ENCODE measurements at places on chromosomes 11 and 22.

GRCh38 chr11:112167145-112167544 is at the start of gene TEX12:
Gene TEX12, plus strand, starts transcription at chr11:112167372. Its CDS starts 1,897 bp downstream, at chr11:112169269.
- DNase-seq = no peak

DNA sequence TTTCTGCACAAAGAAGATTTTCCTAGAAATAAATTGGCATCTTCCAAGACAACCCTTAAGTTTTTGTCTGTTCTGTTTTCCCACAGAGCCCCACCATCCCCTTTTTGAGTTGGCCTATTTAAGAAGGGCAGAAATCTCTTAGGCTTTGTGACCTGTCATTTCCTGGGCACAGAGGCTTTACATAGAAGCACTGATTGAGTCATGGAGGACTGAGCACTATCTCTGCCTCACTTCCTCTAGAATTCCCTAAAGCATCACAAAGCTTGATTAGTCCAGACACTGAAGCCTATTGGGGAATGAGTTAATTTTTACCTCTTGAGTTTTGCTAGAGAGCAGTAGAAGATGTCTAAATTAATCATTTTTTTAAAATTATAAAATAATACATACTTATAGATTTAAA is 25.4 kb downstream of the TRIM44 start:
- DNase-seq = no peak

GRCh38 chr22:37500745-37501609 is 14.8 kb upstream of the MFNG start:
- DNase-seq = no peak

GRCh38 chr11:77471558-77472193 is 2.2 kb downstream of the PAK1 start:
- no peak for DNase-seq

DNA sequence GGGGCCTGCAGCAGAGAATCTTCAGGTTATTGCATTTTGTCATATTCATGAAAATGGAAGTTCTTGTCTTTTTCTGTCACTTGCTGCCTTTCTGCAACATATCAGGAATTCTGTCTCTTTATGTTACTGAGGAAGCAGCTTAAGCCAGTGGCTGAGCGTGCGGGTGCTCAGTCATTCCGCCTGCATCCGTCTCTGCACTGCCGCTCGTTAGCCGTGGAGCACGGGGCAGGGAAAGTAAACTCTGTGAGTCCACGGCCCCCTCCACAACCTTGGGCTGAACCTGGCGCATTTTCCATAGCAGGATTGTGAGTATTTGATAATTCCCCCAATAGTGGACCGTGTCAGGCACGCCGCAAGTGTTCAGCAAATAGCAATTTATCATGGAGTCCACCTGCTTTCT is 1007.7 kb downstream of the BRD1 start:
- DNase-seq = no peak

DNA sequence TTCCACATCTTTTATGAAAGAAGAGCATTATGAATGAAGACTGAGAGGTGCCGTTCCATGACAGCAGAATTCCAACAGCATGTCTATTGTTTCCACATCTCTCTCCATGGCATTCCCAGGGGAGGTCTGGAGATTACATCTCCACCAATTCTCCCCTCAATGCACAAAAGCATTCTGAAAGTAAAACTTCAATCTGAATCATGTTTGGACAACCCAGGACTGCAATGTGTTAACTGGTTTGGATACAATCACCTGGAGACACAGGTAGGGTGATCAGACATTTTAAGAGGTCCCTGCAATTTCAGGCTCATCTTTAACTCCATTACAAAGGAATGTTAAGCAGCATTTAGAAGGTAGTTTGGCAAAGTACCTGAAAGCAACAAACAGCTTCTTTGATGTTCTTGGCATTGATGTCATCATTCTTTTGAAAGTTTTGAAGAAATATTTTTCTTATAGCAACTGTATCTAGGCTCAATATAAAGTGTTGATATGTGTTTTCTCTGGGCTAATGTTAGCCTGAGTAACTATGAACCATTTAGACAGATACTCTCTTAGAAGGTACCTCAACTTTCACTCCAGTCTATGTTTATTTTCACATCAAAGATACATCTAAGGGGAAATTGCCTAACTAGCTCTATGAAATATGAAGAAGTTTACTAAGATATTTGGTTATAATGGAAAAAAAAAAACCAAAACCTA is 181.4 kb upstream of the MTMR2 start:
- no peak for DNase-seq

- DNase-seq = no peak
These were observed 433.2 kb downstream of the TBC1D22A start for GRCh38 chr22:47195484-47196165.

- DNase-seq = no peak
These were observed 9.0 kb downstream of the CRKL start for GRCh38 chr22:20926243-20926642.

DNA sequence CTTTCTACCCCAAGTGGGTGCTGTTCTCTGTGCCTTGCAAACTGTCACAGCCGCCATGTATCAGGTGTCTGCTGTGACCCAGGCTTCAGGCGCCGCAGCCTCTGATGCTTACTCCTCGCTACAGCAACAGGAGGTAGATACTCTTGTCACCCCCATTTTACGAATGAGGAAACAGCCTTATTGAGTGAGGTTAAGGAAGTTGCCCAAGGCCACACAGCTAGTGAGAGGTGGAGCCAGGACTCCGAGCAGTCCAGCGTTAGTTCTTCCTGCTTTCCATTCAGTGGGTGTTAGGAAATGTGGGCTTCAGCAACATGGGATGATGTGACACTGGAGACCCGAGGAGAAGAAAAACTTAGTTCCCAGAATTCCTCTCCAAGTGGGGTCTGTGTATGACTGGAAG is 14.3 kb downstream of the RNF215 start:
- DNase-seq = no peak

DNA sequence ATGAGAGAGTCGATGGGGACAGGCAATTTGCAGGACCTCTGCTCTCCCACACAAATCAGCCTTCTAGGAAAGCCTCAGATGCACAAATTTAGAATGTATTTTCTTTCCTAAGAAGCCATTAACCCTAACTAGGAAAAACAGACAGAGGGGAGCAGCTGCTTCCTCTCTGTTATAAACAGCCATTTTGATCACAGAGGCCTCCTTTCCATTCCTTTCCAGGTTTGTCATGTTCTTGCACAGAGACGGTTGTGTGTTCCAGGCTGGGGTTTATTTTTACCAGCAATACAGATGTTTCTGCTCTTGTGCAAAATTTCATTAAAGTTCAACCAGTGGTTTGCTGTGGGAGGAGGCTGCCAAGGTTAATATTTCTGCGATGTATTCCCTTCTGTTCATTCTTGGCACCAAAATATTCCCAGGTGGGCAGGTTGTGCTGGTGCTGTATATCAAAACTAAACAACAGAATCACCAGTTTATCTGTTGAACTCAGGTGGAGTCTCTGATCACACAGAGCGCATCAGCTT is 90.2 kb downstream of the NAV2 start:
- no peak for DNase-seq

DNA sequence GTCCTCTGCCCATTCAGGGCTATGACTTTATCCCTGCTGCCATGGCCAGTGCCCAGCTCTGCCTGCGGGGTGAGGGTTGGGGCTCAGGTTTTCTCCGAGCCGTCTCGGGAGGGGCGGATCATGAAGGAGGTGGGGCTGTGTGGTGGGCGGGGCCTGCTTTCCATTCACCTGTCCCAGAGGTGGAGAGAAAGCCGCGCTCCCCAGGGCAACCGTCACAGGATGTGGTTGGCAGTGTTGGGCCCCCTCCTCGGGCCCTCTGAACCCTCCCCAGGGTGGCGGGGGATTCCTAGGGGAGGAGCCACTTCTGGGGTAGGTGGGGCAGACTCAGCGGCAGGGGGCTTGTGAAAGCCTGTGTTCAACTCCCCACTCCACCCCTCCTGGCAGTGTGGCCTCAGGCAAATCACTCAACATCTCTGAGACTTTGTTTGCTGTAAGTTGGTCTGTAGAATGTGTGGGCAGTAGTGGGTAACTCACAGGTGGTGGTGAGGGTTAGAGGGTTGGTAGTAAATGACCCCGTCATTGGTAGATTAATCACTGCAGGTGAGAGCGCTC is 50.3 kb downstream of the CD6 start:
- peak; percentile 68 for DNase-seq

- no peak for DNase-seq
These were observed 25.3 kb upstream of the CBX7 start for GRCh38 chr22:39177791-39178190.

DNA sequence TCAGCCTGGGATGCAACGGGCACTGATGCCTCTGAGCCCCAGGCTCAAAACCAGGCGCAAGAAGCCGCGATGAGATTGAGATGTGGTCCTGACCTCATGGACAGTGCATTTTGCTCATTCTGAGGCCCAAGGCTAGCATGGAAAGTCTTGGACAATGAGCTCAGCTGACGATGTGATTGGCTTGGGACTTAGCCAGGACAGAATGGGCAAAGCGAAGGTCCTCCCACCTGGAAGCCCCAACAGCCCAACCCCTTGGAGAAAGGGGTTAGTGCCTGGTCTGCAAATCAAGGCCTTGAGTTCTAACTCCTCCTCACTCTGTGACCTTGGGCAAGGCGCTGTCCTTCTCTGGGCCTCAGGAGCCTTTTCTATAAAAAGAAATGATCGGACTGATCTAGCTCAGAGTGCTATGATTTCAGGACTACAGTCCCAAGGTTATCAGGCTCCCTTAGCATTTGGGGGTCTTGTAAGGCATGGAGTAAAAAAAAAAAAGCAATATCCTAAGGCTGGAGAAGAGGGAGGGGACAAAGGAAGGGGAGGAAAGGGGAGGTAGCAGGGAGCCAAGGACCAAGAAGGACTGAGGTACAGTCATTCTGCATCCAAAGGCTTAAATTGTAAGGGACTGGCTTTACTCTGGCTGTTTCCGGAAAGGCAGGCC is 2.7 kb downstream of the SLC43A3 start:
- DNase-seq = no peak

- DNase-seq = no peak
These were observed 197.6 kb upstream of the BLID start for GRCh38 chr11:122313581-122313980.

DNA sequence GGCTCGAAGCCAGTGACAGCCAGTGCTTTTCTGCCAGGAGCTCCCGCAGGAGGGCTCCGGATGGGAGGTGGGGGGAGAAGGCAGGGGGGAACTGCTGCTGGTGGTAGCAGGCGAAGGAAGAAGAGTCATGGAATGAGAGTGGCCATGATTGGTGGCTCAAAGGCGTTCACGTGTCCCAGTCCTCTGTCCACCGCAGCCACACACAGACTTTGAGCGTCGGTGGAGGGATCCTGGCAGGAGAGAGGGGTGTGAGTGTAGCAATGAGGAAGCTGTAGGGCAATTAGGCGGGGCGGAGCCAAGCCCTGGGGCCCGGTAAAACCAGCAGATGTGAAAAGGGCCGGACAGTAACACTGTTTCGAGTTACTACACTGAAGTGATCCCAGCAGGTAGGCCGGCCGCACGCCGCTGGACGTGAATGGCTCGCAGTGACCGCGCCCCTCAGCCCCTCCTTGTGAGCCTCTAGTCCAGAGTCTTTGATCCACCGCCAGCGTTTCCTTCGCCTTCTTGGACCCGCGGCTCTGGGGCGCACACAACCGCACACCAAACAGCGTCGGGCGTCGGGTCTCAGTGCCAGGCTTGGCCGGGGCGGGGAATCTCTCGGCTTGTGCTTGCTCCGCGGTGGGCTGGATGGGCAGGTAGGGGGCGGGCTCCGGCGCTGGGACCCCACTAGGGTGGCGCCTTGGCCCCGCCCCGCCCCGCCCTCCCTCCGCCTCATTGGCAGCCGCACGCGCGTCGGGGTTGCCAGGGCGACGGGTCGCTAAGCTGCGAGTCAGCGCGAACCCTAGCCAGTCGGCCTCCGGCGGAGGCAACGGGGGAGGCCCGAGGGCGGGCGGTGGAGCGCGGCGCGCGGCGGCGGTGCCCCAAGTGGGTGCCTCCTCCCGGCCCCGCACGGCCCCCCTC is at the start of gene LRRC10B:
LRRC10B (plus strand) TSS at position 788 of the 900 bp plus-strand sequence. CDS start 250 bp downstream, outside the sequence.
- DNase-seq = peak; percentile 10

DNA sequence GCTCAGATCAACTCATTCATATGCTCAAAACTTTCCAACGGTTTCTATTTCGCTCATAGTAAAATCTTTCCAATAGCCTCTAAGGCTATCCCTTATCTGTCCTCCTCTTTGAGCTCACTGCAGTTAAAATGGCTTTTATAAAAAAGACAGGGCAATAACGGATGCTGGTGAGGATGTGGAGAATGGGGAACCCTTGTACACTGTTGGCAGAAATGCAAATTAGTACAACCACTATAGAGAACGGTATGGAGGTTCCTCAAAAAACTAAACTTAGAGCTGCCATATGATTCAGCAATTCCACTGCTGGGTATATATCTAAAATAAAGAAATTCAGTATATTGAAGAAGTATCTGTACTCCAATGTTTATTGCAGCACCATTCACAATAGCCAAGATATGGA is 345.6 kb downstream of the DLG2 start:
- no peak for DNase-seq

GRCh38 chr11:69654660-69655478 is 13.9 kb downstream of the CCND1 start:
- DNase-seq = no peak

- no peak for DNase-seq
These were observed 16.7 kb downstream of the TP53AIP1 start for GRCh38 chr11:128926000-128926399.

Measured in activated CD4-positive, alpha-beta T cell treated with anti-CD3 and anti-CD28 coated beads, Interleukin-2, amount 50 U/mL, for 24 hours (primary cell).